Activated T-helper 1 cell treated with Interleukin-2 at 50 U/mL for 16 hours (primary cell): ENCODE measurements at places on chromosomes 4 and X.

- DNase-seq, result no peak
These were observed 495.2 kb downstream of the PDGFC start for GRCh38 chr4:156476359-156476758.

GRCh38 chrX:129318375-129318774 is 204.9 kb downstream of the SMARCA1 start:
- no peak for DNase-seq

GRCh38 chr4:24794916-24795665 is at the start of gene SOD3:
Gene SOD3 (plus strand): TSS chr4:24795573. CDS start chr4:24799522, 3,949 bp downstream.
- no peak for DNase-seq

GRCh38 chr4:41197495-41197894 is 16.8 kb downstream of the APBB2 start:
- DNase-seq, result no peak

DNA sequence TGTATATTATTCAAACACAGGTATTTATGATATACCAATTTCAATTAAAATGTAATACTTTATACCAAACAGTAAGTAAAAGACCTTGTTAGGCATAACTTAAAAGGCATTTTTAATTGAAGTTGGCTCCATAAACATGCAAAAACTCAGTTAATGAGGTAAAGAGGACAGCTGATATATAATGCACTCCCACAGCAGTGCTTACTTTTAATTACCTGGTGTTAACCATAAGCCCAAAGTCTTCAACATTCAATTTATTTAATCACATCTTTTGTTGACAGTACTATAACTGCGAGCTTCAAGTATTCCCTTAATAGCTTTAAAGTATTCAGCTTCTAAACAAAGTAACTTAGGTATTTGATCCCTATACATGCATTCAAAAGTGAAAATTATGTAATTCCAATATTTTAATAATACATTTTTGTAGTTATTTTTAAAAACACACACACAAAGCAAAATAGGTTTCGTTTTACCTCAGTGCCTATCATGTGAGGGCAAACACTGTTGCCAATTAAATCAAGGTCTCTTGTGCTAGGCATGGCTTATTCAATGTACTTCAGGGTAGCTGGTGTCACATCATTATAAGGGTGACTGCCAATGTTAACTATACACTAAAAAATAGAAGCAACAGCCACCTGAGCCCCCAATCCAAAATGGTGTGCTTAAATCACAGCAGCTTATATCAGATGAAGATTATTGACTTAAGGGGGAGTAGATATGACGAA is 197.1 kb downstream of the LRBA start:
- no peak for DNase-seq

GRCh38 chr4:18480342-18480741 is 458.8 kb upstream of the LCORL start:
- no peak for DNase-seq

GRCh38 chr4:185931375-185931774 is 119.4 kb upstream of the SORBS2 start:
- no peak for DNase-seq

- DNase-seq, result no peak
These were observed 2.7 kb upstream of the ADH7 start for GRCh38 chr4:99437723-99438404.

- no peak for DNase-seq
These were observed 183.1 kb downstream of the HS6ST2 start for GRCh38 chrX:132775263-132775823.

DNA sequence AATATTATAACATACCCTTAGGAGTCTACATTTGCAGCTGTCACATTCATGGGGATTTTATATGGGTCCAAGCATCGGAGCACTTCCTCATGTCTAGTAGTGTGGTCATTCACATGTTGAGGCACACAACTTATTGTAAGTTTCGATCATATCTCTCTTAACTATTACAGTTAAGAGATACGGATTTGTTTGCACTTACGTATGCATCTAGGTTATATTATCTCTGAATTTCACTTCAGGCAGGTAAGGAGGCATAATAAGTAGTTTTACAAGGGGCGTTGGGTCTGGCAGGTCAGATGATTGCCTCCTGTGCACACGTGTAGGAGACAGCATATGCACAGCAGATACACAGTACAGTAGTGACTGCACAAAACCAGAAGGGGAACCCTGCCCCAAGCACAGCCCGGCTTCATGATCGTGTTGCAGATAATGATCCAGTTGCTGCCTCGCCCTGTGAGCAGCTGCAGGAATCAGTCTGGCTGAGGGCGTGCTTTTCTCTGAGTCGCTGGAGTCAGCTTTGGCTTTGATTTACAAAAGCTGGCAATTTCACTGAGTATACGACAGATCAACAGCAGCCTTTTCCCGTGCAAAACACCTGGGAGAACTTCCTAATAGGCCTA is 302.9 kb upstream of the GATB start:
- peak; percentile 48 for DNase-seq

GRCh38 chr4:83779103-83780052 is 243.5 kb downstream of the GPAT3 start:
- DNase-seq, result no peak

DNA sequence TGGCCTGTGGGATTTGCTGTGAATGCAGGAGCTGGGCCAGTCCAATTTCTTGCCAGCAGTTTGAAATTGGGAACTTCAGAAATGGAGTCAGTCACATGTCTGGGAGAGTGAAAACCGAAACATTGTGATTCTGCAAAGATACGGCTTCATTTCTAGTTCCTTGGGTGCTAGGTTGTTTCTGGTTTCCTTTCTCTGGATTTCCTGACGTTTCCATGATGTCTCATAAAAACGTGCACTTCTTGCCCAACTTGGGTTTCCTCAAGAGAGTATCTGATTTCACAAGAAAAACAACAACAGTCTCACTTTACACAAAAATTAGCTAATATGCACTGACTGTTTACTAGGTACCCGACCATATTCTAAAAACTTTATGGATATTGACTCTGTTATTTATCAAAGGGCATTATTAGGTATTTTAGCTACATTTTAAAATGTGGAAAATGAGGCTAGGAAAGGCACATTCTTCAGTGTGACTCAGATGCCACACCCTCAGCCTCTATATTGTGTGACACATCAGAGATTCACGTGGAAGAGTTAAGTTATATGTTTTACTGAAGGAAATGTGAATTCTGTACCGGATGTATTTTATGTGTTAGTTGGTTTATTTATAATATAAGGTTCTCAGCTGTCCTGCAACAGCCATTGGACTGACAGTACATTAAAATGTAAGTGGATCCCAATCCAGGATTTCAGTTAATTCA is 225.0 kb upstream of the PUDP start:
- no peak for DNase-seq

DNA sequence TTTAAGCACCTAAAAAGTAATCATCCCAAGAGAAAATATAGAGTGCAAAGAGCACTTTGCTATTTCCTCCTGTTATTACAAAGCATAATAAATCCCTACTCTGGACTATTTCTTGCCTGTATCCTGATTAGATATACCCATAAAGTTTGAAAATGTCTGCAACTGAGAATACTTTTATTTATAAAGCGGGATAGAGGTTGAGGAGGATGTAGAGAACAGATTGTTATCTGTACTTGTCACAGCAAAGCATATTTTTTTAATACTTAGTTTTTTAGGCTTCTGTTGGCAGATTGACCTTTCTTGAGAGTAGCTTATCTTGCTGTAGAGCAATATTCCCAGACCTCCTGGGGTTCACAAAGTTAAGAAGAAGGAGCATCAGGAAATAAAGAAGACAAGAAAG is 396.1 kb downstream of the KCNIP4 start:
- no peak for DNase-seq

DNA sequence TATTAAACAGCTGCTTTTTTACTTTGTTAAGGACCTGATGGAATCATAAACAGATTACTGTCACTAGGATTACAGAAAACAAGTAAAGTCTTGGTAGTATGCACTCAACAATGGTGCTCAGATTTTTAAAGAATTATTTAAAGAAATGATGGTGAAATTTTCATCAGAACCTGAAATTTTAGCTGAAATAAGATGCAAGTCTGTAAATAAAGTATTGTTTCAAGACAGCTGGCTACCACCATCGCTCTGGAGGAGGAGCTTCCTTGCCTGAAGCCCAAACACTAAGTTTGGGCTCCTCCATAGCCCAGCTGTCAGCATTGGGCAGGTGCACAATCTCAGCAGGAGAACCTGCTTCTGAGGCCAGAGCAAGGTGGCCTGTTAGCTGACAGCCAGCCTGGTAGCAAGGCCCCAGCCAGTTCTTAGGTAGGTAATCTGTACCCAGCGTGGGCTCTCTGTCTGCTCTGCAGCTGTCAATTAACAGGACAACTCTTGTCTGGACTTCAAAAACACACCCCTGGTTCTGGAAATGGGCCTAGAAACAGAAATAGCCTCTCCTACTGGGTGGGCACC is 4.6 kb downstream of the GAB1 start:
- DNase-seq, result no peak

GRCh38 chr4:57113870-57114269 is 3.7 kb upstream of the IGFBP7 start:
- no peak for DNase-seq

GRCh38 chr4:171947400-171947799 is 134.2 kb downstream of the GALNTL6 start:
- DNase-seq, result no peak

DNA sequence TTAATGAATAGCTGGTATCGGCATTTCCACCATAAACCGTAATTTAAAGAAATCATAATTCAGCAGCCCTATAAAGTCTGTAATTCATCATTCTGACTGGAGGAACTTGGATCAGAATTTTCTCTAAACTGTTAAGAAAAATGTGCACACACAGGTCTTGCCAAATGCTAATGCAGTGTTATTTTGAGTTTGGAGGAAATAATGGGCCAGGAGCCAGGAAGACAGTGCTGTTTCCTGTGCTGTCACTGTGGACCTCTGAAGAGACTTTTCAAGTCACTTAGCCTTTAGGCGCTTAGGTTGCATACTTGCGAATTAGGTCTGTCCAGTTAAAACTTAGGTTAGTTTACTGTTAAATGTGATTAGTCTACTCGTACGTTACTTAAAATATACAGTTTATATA is 137.5 kb upstream of the ANXA3 start:
- DNase-seq, result no peak

DNA sequence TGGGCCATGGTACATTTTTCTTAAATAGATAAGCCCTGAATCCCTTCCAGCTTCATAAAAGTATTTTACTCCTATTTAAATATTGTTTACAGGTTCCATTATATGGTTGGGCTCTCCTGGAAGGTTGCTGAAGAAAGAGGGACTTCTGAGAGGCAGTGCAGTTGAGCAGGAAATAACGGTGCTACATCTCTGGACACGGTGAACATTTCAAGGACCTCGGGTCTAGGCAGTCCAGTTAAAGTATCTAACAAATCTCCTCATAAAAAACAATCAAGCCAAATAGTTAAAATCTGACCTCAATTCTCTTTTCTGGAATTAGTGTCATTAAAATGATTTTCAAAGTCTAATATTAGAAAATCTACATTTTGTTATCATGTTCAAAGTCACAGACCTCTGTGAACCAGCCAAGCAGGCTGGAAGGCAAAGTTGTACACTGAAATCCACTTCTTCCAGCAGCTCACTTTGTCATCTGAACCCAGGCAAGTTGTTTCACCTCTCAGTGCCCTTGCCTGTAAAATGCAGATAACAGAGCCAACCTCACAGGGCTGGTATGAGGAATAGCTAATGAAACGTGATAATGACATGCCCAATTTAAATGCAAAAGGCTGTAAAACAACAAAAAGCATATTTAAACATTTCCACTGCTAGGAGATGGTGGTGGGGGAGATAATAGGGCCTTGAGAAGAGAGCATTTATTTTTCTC is 267.0 kb upstream of the KLF3 start:
- DNase-seq, result no peak

DNA sequence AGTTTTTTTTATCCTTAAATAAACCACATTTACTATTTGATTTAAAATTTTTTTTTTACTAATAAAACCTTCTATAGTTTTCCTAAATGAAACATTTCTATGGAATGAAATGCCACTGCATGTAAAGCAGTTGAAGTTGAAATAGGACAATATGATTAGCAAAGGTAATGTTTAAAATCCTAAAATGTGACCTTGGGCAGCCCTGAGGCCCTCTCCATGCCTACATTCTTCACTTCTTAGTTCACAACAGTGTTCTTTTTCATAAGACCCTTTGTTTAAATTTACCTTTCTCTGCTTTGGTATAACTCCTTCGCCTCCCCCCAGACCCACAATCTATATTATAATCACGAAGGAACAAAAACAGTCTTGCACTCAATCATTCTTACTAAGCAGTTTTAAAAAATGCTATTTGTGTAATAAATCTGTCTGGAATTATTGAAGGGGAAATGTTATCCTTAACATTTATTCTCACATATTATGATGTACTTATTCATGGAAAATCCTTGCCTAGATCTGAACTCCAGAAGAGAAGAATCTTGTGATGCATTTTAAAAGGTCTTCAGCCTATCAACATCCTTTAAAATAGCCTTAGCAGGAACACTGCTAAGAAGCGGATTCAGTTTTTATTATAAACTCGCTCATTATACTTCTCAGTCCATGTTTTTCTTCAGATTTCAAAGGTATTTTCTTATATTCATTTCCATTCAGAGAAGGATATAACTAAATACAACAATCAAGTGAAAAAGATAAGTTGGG is 124.6 kb upstream of the NAP1L5 start:
- no peak for DNase-seq

DNA sequence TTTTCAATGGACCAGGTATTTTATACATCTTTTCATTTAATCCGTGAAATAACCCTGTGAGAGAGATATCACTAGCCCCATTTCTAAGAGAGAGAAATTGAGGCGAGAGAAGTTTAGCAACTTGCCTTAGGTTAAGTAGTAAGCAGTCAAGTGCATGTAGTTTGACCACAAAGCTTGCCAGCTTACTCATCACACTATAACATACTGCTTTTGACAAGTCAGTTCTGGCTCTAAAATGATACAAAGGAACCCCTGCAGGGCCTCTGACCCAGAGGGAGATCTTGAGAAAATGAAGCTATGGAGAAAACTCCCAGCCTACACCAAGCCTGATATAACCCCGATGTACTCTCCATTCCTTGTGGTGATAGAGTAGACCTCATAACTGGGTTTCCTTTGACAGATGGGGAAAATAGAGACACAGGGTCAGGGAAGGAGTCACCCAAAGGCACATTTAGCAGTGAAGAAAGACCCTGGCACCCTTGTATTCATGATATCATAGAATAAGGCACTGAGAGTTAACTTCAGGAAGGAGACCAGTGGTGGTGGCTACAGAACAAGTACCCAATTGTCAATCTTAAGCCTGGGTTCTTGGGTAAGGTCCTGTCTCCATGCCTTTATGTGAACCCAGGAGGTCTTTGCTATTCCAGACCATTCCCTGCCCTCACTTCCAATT is 60.2 kb upstream of the MSN start:
- DNase-seq, result no peak

GRCh38 chrX:84153538-84153937 is 34.5 kb downstream of the RPS6KA6 start:
- DNase-seq, result no peak

GRCh38 chrX:130680164-130681035 is 222.6 kb downstream of the ENOX2 start:
- no peak for DNase-seq

DNA sequence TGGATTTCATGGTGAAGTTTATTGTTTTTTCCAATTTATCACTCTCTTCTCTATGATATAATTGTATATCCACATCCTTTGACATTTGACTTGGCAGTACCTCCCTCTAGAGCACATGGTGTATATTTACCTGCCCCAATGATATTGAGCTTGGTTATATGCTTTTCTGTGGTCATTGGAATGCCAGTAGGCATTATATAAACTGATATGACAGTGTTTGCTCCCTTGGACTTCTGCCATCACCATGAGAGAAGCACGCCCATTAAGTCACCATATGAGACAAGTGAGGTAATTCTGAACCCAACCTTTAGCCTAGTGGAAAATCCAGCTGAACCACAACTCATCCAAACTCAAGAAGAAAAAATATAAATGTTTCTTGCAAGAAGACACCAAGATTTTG is 2761.5 kb downstream of the ARAP2 start:
- no peak for DNase-seq
